ENCODE measurements at places on chromosomes 5 and 9.

GRCh38 chr9:35937227-35937626 lies 20.7 kb downstream of the OR2S2 start:
- peaks cover 54% of the 10 kb centered on the region for H3K4me1 ChIP-seq
- no peaks in the 10 kb centered on the region for H3K27me3 ChIP-seq
- H3K27ac ChIP-seq, result no peak overlapping the region

- H3K36me3 ChIP-seq, result no peaks in the 10 kb centered on the region
- H3K27me3 ChIP-seq, result no peaks in the 10 kb centered on the region
These were observed 41.7 kb downstream of the EBF1 start for GRCh38 chr5:159057996-159058395.

- no peaks in the 10 kb centered on the region for H3K4me1 ChIP-seq
- H3K36me3 ChIP-seq, result no peaks in the 10 kb centered on the region
These were observed 67.4 kb downstream of the CTSL start for GRCh38 chr9:87793292-87793691.

DNA sequence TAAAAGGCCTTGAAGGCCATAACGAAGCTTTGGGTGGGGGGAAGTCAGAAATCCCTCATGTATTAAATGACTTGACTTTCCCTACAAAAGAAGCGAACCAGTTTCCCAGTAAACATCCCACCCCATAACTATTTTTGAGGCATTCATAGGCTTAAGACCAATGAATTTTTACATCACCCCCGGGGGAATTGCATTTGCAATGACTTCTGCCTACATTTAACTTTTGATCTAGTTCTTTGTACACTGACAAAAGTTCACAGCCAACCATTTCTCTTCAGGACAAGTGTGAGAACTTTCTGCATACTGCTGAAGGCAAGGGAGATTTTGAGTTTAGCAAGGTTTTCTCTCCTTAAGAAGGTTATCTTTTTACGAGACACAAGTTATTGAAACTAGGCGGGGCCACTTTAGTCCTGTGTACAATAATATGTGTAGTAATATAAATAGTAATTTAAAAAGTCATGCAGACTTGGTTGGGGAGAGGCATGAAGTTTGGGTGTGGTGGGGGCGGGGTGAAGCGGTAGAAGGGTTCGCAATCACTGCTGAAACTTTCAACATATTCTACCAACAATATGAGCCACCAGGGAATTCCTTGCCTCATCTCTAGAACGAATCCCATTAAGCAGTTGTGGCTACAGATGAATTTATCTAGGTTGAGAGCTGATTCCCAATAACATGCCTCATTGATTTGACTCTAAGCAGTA lies 2.5 kb downstream of the TJP2 start:
- peaks cover 12% of the 10 kb centered on the region for H3K4me1 ChIP-seq
- no peaks in the 10 kb centered on the region for H3K27me3 ChIP-seq
- no peak for DNase-seq
- no peak overlapping the region for H3K27ac ChIP-seq
- H3K36me3 ChIP-seq, result no peaks in the 10 kb centered on the region

DNA sequence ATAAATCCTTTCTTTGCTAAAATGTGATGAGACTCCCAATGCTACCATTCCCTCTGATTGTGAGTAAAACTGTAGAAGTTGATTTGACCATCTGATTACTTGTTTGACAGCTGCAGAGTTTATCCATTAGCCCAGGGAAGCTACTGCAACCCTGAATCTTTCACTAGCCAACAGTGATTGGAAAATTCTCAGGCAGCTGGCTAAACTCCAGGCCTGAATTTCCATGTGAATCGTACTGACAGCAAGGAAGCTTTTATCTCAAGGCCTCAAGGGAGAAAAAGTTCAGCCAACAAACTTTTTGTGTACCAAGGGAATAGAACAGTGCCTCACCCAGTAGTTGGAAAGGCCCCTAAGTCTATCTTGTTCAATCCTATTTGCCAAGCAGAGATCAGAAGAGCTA lies 246.7 kb upstream of the TRPM3 start:
- H3K4me1 ChIP-seq, result no peaks in the 10 kb centered on the region
- DNase-seq, result no peak
- no peak overlapping the region for H3K27ac ChIP-seq
- no peaks in the 10 kb centered on the region for H3K27me3 ChIP-seq
- H3K4me3 ChIP-seq, result no peak overlapping the region

DNA sequence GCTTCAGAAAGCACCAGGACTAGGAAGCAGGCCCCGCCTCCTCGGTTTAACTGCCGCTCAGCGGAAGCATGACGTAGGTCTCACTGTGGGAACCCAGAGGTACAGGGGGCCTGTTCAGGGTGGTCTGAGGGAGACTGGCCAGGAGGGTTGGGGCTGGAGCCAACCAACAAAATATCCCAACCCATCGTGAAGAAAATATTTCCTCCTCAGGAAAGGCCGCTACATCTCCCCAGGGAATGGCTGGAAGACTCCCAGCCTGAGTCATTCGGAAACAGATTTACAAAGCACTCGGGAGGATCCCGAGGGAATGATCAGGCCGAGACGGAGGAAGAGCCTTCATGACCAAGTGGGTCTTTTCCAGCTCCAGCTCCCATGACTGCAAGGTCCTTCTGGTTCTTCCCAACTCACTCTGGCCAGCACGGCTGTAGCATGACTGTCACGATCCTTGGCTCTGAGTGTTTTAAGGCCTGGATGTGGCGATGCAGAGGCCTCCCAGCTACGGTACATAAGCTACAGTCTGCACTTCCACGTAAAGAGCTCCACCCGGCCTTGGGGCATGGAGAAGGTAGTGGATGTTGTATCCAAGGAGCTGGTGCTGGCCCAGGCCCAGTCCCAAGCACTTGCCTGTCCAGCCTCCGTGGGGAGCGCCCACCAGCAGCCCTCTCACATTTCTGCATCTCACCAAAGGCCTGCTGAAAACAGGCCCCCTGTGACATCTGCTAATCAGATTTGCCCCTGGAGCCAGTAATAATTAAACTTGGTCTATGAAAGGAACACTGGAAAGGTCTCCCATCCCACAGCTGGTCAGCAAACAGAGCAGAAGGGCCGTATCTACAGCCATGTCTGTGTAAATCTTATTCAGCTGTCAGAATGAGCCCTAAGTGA lies 100.6 kb downstream of the LHFPL2 start:
- H3K4me3 ChIP-seq, result no peak overlapping the region
- DNase-seq, result no peak
- H3K36me3 ChIP-seq, result no peaks in the 10 kb centered on the region
- H3K27ac ChIP-seq, result no peak overlapping the region
- H3K27me3 ChIP-seq, result no peaks in the 10 kb centered on the region
- H3K4me1 ChIP-seq, result no peaks in the 10 kb centered on the region

DNA sequence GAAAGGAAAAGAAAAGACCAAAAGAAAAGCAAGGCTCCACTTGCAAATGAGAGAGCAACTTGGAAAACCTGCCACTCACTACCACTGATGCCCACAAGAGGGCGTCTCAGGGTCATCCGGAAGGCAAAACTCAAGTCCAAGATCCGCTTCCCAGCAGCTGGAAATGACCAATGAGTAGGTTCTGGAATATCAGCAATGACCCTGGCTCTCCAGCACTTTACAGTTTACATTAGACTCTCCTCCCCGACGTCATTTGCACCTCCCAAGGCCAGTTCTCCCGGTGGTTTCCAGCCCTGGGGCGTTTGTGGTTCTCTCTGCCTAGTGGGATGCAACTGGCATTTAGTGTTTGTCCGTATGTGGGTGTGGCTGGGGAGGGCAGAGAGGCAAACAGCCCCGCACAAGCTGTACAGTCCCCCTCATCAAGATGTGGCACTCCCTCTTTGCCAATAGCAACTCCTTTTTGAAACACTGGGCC lies 193.8 kb upstream of the ZNF618 start:
- H3K36me3 ChIP-seq, result no peaks in the 10 kb centered on the region
- no peak overlapping the region for H3K4me3 ChIP-seq
- no peaks in the 10 kb centered on the region for H3K27me3 ChIP-seq

Measured in naive thymus-derived CD4-positive, alpha-beta T cell (primary cell).